ENCODE measurements at places on chromosomes 13 and 19.

DNA sequence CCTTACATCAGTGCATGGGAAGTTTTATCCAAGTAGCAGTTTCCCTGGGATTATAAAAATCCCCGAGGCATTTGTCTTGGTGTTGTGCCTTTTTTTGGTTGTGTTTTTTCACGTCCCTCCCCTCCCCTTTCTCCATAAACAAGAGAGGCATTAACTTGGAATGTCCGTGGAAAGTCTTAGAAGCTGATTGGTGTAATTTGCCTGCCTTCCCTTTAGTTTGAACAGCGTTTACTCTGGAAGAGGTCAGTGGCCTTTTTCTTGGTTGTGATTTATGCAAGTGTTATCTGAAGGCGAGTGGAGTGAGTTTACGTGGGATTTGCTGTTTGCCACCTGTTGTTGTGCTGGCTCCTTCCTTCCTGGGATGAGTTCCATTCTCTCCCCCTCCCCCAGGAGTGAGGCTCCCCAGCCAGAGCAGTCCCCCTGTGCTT, 7.2 kb downstream of the ACTN4 start:
- DNase-seq = no peak

DNA sequence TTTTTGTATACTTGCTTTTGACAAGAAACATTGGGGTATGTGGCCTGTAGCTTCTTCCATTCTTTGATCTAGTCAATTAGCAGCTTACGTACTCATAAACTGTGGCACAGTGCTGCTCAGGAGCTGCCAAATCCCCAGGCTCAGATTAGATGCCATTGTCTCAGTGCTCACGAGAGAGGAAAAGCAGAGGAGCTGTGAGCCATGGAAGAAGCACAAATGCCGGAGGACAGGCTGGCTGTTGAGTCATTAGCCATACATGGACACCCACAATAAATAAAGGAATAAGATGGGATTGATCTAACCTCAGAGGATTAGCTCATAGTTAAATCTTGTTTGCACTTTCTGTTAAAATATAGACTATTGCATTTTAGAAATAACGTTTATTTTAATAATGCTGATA, 121.7 kb downstream of the POSTN start:
- no peak for DNase-seq

- no peak for DNase-seq
Observed at GRCh38 chr13:108154421-108154858, 60.9 kb downstream of the LIG4 start.

DNA sequence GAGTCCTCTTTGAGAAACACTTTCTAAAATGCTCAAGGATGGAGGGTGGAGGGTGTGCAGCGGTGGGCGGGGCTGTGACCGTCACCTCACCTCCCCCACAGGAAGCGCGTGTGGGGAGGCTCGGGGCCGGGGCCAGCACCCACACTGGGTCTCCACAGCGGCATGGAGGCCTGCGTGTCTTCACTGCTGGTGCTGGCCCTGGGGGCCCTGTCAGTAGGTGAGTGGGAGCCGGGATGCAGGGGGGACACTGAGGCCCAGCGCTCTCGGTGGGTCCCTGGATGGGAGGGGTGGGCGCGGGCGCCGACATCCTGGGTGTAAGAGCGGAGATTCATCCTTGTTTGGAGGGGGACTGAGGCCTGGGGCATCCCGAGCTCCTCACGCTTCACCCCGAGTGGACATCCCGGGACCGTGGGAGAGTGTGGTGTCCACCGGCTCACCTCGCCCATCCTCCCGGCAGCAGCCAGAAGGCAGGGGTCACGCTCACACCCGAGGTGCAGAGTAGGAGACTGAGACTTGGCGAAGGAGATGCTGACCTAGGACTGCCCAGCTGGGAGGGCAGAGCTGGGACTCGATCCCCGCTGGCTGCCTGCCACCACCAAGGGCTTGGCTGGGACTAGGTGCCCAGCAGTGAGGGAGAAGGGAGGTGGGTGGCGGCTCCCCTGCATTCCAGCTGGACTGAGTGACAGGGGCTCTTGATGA, at the start of gene GZMM:
Gene GZMM (plus strand): TSS at position 144 of the 699 bp plus-strand sequence. CDS start 19 bp downstream, at position 163.
- DNase-seq = peak; percentile 50

GRCh38 chr13:76499891-76500290, 386.3 kb downstream of the KCTD12 start:
- DNase-seq = no peak

DNA sequence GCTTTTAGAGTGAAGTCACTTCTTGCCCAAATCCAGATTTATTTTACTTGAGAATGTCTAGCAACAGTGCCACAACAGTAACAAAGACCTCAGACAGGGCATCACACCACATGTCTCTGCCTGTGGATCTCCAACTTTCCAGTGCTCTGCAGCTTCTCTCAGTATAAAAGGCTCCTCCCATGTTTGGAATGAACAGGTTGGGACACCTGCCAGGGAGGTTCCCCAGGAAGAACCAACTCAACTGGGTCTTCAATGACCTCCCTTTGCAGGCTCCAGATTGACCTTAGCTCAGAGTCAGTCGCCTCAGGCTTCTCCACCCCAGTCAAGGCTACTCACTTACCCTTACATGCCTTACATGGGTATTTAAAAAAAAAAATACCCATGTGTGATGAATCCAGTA, 3.4 kb downstream of the ZNF823 start:
- DNase-seq = no peak

GRCh38 chr13:106533943-106534638, 1.4 kb downstream of the EFNB2 start:
- peak; percentile 4 for DNase-seq

DNA sequence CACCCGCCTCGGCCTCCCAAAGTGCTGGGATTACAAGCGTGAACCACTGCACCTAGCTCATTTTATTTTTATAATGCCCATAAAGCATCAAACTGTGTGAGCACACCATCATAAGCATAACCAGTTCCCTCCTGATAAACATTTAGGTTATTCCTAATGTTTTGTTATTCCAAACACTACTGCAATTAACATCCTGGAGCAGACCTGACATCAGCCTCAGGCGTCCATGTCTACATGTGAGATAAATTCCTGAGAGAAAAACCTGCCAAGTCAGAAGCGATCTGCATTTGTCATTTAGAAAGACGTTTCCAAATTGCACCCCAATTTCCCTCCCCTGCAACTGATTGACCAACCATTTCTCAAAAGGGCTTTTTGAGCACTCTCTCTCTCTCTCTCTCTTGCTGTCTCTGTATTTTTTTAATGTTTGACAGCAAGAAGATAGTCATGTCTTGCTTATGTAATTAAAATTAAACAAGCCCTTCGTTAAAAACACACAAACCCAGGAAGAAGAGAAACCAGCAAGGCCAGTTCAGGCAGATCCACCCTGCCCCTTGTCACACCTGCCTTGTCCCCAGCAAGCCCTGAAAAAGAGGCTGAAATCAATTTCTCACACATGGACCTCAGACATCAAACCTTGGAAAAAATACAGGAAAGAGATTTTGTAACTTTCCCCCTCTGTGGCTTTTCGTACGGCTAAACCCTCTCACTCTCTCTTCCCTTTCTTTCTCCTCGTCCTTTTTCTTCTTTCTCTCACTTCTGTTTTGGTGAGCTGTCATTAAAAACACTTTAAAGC, 9.9 kb downstream of the LYPD3 start:
- DNase-seq = no peak

GRCh38 chr19:45443462-45444317, 20.0 kb upstream of the ERCC1 start:
- DNase-seq = no peak

DNA sequence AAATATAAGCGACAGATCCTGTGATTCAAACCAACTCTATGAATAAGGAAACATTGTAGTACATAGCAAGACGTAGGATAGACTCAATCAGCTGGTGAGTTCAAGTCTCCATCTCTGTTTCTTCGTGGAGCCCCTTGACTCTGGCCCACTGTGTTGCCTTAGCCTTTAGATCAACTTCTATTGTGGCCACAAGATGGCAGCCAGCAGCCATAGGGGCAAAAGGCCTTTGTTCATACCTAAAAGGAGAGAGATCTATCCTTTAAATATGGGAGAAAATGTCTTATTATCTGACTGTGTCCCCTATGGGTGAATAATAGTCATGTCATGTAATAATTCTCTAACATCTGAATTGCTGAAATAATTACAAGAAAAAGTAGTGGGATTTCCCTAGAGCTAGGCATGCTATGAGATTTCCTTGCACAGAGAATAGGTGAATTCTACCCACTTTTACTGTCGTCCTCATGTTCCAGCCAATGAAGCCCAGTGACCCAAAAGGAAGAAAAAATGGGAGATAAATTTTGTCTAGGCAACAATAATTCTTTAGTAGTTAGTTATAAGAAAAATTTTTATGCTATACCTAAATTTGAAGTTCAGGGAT, 129.4 kb downstream of the PCDH20 start:
- DNase-seq = no peak

GRCh38 chr13:113837560-113838355, 26.1 kb downstream of the GAS6 start:
- DNase-seq = no peak

DNA sequence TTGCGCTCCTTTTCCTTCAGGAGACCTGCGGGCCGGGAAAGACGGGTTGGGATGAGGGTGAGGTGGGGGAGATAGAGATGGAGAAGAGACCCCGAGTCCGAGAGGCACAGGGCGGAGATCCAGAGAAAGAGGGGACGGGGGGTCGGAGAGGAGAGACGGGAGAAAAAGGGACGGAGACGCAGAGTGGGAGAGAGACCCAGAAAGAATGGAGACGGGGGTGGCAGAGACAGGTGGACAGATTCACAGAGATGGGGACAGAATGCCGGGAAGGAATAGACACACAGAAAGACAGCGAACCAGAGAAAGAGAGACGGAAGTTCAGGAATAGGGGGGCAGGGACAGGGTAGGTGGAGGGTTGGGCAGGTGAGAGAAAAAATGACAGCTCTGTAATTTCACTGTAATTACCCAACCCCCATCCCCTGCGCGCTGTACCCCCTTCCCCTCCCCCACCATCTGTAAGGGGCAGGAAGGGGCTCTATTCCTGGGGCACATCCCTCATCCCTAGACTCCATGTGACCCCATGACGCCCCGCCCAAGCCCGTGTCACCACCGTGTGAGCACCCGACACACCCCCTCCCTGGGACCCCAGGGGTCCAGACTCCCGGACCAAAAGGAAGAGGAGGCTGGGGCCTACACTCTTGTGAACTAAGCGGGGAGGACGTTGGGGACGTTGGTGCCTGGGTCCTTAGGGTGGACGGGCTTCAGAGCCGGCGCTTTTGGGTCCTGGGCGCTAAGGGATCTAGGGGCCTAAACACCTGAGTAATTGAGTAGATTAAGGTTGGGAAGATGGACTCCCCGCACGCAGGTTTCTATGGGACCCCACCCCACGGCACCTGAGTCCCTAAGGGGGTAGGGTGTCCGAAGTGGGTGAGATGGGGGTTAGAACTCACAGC, 967 bp downstream of the DBP start:
- DNase-seq = no peak

DNA sequence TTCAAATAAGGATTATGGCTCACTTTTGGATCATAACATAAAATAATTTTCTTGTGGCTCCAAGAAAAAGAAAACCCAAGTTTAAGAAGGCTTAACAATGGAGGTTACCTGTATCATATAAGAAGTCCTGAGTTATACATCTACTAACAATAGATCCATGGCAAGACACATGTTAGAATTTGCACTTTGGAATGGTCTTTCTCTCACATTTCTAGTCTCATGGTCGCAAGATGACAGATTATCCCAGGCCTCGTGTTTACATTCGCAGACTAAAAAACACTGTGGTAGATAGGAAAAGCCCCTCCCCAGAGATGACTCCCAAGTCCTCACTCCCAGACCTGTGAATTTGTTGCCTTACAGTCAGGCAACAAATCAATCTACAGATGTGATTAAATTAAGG, 746.2 kb upstream of the GPC6 start:
- no peak for DNase-seq

DNA sequence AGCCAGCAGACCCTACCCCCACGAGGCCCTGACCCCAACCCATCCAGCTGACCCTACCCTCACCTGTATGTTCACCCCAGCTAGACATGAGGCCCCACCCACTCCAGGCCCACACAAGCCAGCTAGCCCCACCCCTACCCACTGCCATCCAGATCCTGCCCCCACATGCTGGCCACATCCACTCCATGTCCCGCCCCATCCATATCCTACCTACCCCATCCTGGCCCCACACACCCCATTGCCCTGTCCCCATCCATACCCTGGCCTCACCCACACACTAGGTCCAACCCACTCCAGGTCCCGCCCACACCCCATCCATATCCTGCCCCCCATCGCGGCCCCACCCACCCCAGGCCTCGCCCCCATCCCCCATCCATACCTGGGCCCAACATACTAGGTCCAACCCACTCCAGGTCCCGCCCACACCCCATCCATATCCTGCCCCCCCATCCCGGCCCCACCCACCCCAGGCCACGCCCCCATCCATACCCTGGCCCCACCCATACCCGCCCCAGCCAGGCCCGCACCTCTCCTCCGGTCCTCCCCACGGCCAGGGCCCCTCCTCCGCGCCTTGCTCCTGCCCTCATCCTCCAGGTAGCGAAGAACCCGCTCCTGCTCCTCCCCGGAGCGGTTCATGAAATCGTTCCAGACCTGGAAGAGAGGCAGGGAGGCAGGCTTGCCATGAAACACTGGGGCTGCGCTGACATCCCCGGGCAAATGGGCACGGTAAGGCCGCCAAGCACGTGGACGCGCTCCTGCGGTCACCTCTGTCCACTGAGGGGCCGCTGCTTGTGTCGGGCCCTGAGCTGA, 7.2 kb downstream of the RNU6-9 start:
- no peak for DNase-seq

- no peak for DNase-seq
Observed at GRCh38 chr19:15986701-15987100, 37.9 kb downstream of the OR10H4 start.

DNA sequence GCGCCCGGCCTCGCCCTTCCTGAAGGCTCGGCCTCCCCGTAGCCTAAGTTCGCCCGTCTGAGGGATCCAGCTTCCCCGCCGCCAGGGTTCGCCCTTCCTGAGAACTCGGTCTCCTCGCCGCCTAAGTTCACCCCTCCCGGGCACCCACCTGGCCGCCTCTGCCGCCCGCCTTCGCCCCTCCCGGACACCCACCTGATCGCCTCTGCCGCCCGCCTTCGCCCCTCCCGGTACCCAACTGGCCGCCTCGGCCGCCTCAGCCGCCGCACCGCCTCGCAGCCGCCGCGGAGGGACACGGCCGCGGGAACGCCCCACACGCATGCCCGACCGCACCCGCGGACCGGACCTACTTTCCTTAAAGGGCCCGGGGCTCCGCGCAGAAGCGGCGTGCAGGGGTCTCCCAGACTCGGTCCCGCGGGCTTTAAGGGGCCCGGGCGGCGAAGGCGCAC, at the start of gene MOB3A:
Gene MOB3A (minus strand): TSS at position 293 of the 446 bp plus-strand sequence. CDS start 17,766 bp downstream, outside the sequence.
- peak; percentile 72 for DNase-seq

- no peak for DNase-seq
Observed at GRCh38 chr13:25689539-25689938, 317.8 kb downstream of the ATP8A2 start.

DNA sequence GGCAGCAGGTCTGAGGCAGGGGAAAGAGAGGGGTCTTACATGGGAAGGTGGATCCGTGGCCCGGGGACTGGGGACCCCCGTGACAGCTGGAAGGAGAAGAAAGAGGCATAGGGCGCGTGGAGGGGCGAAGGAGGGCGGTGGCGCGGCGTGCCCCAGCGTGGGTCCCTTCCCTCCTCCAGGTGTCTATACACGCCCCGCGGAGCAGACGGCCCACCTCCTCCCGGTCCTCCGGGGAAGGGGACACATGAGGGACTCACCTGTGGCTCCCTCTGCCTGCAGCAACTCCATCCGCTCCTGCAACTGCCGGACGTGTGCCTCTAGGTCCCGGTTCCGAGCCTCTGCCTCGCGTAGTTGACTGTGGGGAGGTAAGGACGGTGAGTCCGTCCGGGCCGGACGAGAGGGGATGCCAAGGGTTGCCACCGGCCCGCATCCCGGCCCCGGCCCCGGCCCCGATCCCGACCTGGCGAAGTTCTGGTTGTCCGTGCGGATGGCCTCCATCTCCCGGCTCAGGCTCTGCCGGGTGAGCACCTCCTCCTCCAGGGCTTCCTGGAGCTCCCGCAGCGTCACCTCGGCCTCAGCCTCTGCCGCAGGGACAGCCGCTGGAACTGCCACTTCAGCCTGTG, 2.4 kb upstream of the SIX5 start:
- DNase-seq = no peak
